Kidney epithelial cell (primary cell): ENCODE measurements at places on chromosomes 11 and 22. TPM values are rescaled to one million over a fixed set of nuclear protein-coding genes. Genes with fewer than 3 reads are reported as not detected.

The C22orf15 gene
- 0.34 TPM in 1 of 2 replicates, not detected in the other for total RNA-seq

The MYRF gene
- 13.7 and 16.6 TPM in 2 replicates for total RNA-seq

The ALDH3B1 gene
- 1.2 and 2.6 TPM in 2 replicates for total RNA-seq

The TEX54 gene
- not detected in 2 replicates for total RNA-seq

The RBMXL2 gene
- 0.21 and 0.50 TPM in 2 replicates for total RNA-seq

The TSPAN32 gene
- 0.46 TPM in 1 of 2 replicates, not detected in the other for total RNA-seq

The ST14 gene
- total RNA-seq, result 93.0 and 98.4 TPM in 2 replicates

The CHKA gene
- total RNA-seq, result 25.5 and 30.9 TPM in 2 replicates

The PRRG4 gene
- 3.0 and 3.7 TPM in 2 replicates for total RNA-seq

The TRPM5 gene
- not detected in 2 replicates for total RNA-seq

The SMTNL1 gene
- not detected in 2 replicates for total RNA-seq

The TSPO gene
- 394 and 515 TPM in 2 replicates for total RNA-seq

The GAB4 gene
- not detected in 2 replicates for total RNA-seq

The CRYBB2 gene
- total RNA-seq, result not detected in 2 replicates

The LRFN4 gene
- 53.5 and 72.3 TPM in 2 replicates for total RNA-seq

The SLC35F2 gene
- 44.8 and 48.1 TPM in 2 replicates for total RNA-seq

The UPB1 gene
- total RNA-seq, result not detected in 2 replicates

The FAM180B gene
- total RNA-seq, result not detected in 2 replicates

The OR52N4 gene
- total RNA-seq, result not detected in 2 replicates

The PRR33 gene
- not detected in 2 replicates for total RNA-seq

The GNB1L gene
- 7.0 and 9.0 TPM in 2 replicates for total RNA-seq

The PRAME gene
- 3.7 and 3.8 TPM in 2 replicates for total RNA-seq

The SPON1 gene
- 3.2 and 3.7 TPM in 2 replicates for total RNA-seq

The WBP2NL gene
- 0.68 and 2.6 TPM in 2 replicates for total RNA-seq

The RTN4RL2 gene
- 0.48 and 0.67 TPM in 2 replicates for total RNA-seq

The GPHA2 gene
- total RNA-seq, result not detected in 2 replicates

The SCN3B gene
- total RNA-seq, result 2.1 and 2.4 TPM in 2 replicates

The ADAMTS15 gene
- total RNA-seq, result 3.9 and 4.2 TPM in 2 replicates

The RIN1 gene
- total RNA-seq, result 3.1 and 3.8 TPM in 2 replicates

The TNNT3 gene
- total RNA-seq, result not detected in 2 replicates

The PHOX2A gene
- total RNA-seq, result not detected in 2 replicates

The MPEG1 gene
- 0.27 TPM in 1 of 2 replicates, not detected in the other for total RNA-seq

The MMP3 gene
- not detected in 2 replicates for total RNA-seq

The CADM1 gene
- total RNA-seq, result 33.0 and 41.7 TPM in 2 replicates

The CCDC179 gene
- total RNA-seq, result not detected in 2 replicates

The MMP13 gene
- total RNA-seq, result 0.13 TPM in 1 of 2 replicates, not detected in the other

The LIF gene
- total RNA-seq, result 108 and 112 TPM in 2 replicates

The ZFTA gene
- total RNA-seq, result 25.1 and 59.3 TPM in 2 replicates

The ADM2 gene
- 27.3 and 29.0 TPM in 2 replicates for total RNA-seq

The IGF2 gene
- total RNA-seq, result 8.7 and 11.4 TPM in 2 replicates

The CCDC34 gene
- 4.4 and 5.6 TPM in 2 replicates for total RNA-seq

The CD3E gene
- not detected in 2 replicates for total RNA-seq

The EIF1AD gene
- total RNA-seq, result 33.4 and 59.0 TPM in 2 replicates

The DEFB131B gene
- not detected in 2 replicates for total RNA-seq

The RFPL3 gene
- not detected in 2 replicates for total RNA-seq

The CATSPER1 gene
- total RNA-seq, result 0.29 TPM in 1 of 2 replicates, not detected in the other

The RBX1 gene
- total RNA-seq, result 47.8 and 51.0 TPM in 2 replicates

The OR5B2 gene
- not detected in 2 replicates for total RNA-seq

The MPPED2 gene
- total RNA-seq, result 0.42 and 1.8 TPM in 2 replicates

The PHLDA2 gene
- total RNA-seq, result 32.8 and 58.5 TPM in 2 replicates

The NLRP14 gene
- total RNA-seq, result not detected in 2 replicates

The OR52I2 gene
- total RNA-seq, result not detected in 2 replicates

The UBQLNL gene
- total RNA-seq, result 0.21 TPM in 1 of 2 replicates, not detected in the other

The HYLS1 gene
- 3.6 and 5.5 TPM in 2 replicates for total RNA-seq

The PIK3IP1 gene
- total RNA-seq, result 14.0 and 17.5 TPM in 2 replicates

The KRTAP5-2 gene
- total RNA-seq, result not detected in 2 replicates
